LHCN-M2 (cell line): ENCODE measurements at places on chromosomes 7 and 10. TPM values are rescaled to one million over a fixed set of nuclear protein-coding genes. Genes with fewer than 3 reads are reported as not detected.

Gene LLCFC1
- not detected in 2 replicates for total RNA-seq

Gene PRKG1
- total RNA-seq: 6.2 and 6.4 TPM in 2 replicates

Gene NKX1-2
- not detected in 2 replicates for total RNA-seq

DNA sequence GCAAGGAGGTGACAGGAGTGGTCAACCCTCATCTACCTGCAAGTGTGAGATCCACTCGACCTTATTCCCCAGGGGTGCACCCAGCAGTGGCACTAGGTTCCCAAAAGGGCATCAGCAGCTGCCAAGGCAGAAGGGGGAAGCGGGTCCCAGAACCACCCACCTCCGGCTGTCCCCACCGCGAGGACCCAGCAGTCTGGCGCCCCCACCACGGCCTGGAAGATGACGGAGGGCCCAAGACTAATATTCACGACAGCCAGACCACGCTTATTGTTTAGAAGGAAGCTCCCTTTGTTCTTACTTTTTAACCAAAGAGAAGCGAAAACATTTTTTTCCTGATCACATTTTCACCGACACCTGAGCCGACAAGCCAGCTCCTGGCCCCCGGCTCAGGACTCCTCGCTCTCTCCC is 3.6 kb upstream of the EVX1 start:
- no peak for DNase-seq

DNA sequence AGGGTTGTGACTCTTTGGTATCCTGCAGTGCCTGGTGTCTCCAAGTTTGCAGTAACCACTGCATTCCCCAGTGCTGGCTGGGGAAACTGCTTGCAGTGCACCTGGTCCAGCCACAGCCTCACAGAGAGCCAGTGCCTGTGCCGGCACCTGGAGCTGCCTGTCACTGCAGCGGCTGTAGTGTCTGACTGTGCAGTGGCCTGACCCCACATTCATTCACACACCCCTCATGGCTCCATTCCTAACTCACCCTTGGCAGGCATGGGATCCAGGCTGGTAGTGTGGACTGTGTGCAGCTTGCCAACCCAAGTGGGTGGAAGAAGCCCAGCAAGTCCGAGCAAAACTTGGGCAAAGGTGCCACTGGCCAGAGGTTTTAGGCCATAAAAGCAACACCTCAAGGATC is 3.7 kb upstream of the CYP3A43 start:
- peak; percentile 26 for DNase-seq

- no peak for DNase-seq
These were observed 106.4 kb downstream of the FAM53B start for GRCh38 chr10:124637746-124638145.

- DNase-seq: no peak
These were observed 12.4 kb downstream of the CTBP2 start for GRCh38 chr10:125147971-125148439.

DNA sequence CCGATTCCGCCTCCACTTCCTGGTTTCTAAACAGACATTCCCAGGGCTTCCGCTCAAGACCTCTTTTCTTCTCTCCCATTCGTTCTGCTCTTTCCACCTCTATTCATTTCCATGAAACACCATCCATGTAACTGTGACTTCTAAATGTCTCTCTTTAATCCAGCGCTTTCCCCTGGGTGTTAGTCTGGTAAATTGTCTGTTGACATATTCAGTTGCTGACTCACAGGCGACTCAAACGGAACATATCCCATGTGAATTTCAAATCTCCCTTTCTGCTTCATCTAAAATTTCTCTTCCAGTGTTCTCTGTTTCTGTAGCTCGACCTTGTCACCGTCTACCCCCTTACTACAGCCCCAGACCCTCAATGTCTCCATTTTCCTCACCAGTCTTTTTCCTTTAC is 119.1 kb downstream of the PFKFB3 start:
- peak; percentile 55 for DNase-seq

- no peak for DNase-seq
These were observed 4.8 kb downstream of the ECHDC3 start for GRCh38 chr10:11746883-11747539.

GRCh38 chr10:71483885-71484751 is 87.4 kb downstream of the CDH23 start:
- DNase-seq: no peak

- DNase-seq: no peak
These were observed 48.3 kb upstream of the MYL10 start for GRCh38 chr7:101677391-101677790.

DNA sequence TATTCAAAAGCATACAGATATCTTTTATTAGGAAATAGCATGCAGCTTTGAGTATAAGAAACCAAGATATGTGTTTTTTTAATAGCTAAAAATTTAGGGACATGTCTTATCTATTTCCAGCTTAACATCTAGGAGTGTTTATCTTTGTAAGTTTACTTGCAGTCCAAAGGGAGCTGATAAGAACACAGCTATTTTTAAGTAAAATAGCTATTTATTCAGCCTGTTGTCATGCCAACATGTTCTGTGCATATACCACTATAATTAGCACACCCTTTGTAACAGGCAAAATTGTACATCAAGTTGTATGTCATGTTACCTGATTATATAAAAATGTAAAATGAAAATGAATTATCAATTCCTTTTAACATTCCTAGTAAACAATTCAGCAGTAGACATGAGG is 29.6 kb downstream of the FAM133B start:
- no peak for DNase-seq

GRCh38 chr7:64045301-64046040 is at the start of gene ZNF727:
TSS of gene ZNF727 (plus strand) at chr7:64045434. CDS start at chr7:64045622, 188 bp downstream.
- no peak for DNase-seq
